ENCODE measurements at places on chromosomes 5 and 9. TPM values are rescaled to one million over a fixed set of nuclear protein-coding genes. Genes with fewer than 3 reads are reported as not detected.

DNA sequence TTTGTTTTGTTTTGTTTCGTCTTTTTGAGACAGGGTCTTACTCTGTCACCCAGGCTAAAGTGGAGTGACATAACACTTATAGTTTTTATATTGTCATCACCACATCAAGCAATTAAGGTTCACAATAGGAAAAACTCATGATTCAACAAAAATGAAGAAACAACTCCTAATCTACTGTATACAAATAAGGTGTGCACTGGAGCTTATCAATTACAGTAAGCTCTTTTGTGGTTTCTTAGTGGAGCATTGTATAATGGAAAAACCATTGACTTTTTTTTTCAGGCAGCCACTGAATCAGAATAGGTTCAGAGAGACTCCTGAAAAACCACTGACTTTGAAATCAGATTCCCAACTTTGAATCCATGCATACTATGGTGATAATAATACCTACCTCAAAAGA, 10.8 kb upstream of the PLIN2 start:
- H3K36me3 ChIP-seq = no peaks in the 10 kb centered on the region
- H3K4me1 ChIP-seq = no peaks in the 10 kb centered on the region
- no peak for DNase-seq
- H3K27ac ChIP-seq = no peak overlapping the region

DNA sequence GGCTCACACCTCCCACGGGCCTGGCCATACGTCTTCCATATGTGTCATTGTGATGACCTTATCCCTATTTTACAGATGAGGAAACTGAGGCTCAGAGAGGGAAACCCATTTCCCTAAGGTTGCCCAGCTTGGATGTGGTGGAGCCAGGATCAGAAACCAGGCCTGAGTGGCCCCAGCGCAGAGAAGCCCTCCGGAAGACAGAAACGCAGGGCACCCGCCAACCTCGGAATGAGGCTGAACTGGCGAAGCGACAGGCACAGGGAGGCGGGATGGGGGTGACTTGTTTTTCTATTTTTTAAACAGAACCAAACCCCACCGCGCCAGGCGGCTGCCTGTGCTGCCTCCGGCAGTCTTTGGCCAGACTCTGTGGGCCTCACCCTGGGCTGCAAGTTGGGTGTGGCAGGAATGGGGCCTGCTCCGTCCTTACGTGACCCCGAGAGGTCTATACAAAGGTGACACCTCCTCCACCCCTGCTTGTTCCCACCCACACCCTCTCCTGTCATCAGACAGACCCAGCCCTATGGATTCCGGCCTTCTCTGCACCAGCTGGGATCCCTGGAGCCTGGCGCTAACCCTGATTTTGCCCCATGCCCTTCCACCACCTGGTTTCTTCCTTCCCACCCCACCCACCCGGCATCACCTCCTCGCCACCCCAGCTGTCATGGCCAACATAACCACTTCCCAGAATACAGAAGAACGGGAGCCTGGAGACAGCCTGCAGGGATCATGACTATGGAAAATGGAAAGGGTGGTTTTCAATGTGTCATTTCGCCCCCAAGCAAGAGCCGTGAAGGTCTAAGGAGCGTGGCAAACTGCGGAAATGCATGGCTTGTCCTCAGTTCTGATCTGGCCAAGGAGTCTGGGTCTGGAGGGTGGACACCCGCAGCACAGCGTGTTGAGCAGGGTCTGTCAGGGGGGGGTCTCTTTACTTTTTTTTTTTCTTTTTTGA, 23.6 kb downstream of the PLPP7 start:
- H3K4me3 ChIP-seq = no peak overlapping the region
- no peak for DNase-seq
- H3K4me1 ChIP-seq = peaks cover 5% of the 10 kb centered on the region
- no peak overlapping the region for H3K27ac ChIP-seq
- H3K36me3 ChIP-seq = no peaks in the 10 kb centered on the region

The LIX1 gene
- not detected for total RNA-seq

- DNase-seq = no peak
- H3K27me3 ChIP-seq = no peaks in the 10 kb centered on the region
- H3K4me3 ChIP-seq = no peak overlapping the region
- no peaks in the 10 kb centered on the region for H3K36me3 ChIP-seq
- peaks cover 15% of the 10 kb centered on the region for H3K4me1 ChIP-seq
- no peak overlapping the region for H3K27ac ChIP-seq
Observed at GRCh38 chr5:159913048-159913447, 3.2 kb upstream of the ADRA1B start.

- no peaks in the 10 kb centered on the region for H3K36me3 ChIP-seq
- no peak overlapping the region for H3K27ac ChIP-seq
- no peaks in the 10 kb centered on the region for H3K27me3 ChIP-seq
- H3K4me3 ChIP-seq = no peak overlapping the region
Observed at GRCh38 chr5:116044073-116044472, 11.8 kb downstream of the ARL14EPL start.

Measured in B cell (primary cell).